Stimulated activated CD8-positive, alpha-beta memory T cell treated with anti-CD3 and anti-CD28 coated beads, Interleukin-7, amount 100 ng/mL, for 1 hour (primary cell): ENCODE measurements at places on chromosomes 12 and 14.
A peak's percentile ranks its signal among the peaks of the same experiment; 100 is the strongest.

DNA sequence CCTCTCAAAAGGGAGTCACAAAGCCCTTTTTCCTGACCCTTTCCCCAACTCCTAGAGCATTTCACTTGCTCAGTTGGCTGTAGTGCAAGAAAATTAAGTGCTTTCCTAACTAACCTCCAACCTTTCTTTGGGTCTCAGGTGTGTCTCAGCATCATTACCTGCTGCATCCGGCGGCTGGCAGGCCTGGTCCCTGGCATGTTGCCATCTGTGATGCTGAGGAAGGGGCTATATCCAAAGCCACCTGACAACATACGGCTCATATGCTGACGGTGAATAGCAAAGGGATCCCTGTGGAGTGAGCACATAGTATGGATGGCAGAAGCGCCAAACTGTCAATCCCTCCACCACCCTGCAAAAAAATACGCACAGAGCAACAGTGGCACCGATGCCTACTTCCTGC lies 1.2 kb downstream of the MLF2 start:
- DNase-seq = no peak

- DNase-seq = no peak
Measured at GRCh38 chr12:79938843-79939242, 3.9 kb upstream of the PPP1R12A start.

GRCh38 chr12:96489392-96490056 lies at the start of gene CFAP54:
CFAP54 (plus strand) TSS chr12:96489577; CDS start chr12:96489610, 33 bp downstream.
- peak; percentile 90 for DNase-seq

- no peak for DNase-seq
Measured at GRCh38 chr12:94182986-94183707, 34.8 kb downstream of the PLXNC1 start.

DNA sequence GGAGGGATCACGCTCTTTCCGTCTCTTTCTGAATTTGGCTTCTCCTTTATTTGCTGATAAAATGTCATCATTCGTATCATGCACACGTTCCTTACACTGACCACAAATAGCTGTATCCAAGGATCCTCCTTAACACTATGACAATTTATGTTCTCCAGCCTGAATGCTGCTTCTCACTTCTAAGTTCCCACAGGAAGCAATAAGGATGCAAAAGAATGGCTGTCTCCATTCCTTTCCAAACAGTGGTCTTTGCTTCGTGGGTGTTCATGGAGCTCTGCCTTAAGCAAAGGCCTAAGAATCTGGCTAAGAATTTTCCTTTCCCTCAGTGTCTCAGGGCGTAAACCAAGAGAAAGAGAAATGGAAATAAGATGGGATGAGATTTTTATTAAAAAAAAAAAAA lies 200.2 kb downstream of the ITPR2 start:
- DNase-seq = no peak

DNA sequence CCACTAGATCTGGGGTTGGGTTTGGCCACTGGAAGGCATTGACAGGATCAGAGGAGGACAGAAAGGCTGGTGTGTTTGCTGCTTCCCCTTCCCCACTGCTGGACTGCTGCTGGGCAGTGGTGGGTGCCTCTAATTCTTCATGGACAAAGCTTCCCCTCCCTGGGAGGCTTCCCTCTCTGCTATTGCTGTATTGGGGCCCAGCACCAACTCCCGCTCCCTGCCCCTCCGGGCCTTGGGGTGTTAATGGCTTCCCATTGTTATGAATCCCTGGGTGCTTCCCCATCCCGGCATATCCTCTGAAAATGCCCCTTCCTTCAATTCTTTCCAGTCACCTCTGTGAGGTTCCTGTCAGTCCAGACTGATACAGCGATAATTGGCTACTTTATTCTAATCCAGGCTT lies 310.2 kb downstream of the GLT1D1 start:
- no peak for DNase-seq

DNA sequence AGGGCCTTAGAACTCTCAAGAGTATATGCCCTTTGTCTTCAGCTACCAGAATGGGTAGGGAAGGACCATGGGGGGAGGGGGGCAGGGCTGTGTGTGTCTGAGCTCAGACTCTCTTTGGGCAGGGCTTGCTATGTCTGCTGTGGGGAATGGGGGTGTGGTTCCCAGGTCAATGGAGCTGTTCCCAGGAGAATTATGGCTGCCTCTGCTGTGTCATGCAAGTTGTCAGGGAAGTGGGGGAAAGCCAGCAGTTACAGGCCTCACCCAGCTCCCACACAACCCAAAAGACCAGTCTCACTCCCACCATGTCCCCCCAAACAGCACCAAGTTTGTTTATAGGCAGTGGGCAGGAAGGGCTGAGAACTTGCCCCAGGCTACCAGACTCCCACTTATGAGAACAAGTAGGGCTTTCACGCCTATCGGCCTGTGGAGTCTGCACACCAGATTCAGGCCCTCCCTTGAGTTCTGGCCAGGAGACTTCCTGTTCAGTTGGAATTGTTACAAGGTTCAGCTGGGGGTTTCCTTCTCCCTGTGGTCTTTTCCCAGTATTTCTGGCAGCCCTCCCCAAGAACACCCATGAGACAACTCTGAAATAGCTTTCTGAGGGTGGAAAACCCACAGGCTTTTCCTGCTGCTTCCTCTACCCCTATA lies 6.1 kb upstream of the SERPINA11 start:
- DNase-seq = no peak

DNA sequence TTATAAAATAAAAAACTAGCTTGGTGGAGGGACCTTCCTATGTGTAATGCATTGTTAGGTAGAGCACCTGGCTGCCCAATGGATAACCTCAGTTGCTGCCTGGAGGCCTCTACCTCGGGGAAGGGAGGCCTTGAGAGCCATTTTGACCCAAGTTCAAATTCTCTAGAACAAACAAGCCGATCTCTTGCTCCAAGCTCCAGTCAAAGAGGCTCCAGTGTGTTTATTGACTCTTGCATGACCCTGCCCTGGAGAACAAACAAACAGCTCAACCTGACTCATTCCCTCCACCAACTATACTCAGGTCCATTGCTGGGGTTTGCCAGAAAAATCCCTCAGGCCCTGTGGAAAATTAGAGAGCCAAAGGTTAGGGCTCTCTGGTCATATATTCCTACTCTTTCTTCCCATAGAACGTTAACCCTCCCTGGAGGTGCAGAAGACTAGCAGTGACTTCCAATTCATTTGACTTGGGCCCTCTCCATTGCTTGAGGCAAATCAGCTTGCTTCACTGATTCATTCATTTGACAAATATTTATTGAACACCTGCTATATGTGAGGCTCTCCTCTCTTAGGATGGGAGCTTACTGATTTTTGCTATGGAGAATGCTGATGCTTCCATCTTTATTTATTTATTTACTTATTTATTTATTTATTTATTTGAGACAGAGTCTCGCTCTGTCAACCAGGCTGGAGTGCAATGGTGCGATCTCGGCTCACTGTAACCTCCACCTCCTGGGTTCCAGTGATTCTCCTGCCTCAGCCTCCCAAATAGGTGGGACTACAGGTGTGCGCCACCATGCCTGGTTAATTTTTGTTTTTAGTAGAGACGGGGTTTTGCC lies 73.7 kb upstream of the CISTR start:
- DNase-seq = no peak

DNA sequence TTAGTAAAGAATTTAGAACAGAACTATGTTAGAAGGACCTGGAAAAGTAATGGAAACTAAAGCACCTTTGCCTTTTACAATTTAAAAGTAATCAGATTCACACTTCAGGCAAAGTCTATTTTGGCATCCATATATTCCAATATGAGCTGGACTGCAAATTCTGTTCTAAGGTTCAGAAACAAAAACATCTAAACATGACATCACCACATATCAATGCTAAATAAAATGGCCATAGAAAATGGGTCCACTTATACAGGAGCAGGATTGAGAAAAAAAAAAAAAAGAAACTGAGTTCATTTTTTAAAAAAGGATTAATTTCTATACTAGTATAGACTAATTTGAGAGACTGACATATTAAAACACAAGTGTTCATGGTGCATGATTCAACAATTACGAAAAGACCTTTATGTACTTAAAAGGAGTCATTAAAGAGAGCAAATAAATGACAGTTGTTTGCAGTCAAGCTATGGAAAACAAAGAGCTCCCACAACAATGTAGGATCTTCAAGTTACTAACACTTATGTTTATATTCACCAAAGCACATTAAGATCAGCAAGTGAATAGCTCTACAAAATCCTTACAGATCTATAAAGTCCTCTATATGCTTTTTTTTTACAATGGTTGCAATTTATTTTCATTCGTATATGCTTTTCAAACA lies 45.7 kb downstream of the DICER1 start:
- DNase-seq = no peak

DNA sequence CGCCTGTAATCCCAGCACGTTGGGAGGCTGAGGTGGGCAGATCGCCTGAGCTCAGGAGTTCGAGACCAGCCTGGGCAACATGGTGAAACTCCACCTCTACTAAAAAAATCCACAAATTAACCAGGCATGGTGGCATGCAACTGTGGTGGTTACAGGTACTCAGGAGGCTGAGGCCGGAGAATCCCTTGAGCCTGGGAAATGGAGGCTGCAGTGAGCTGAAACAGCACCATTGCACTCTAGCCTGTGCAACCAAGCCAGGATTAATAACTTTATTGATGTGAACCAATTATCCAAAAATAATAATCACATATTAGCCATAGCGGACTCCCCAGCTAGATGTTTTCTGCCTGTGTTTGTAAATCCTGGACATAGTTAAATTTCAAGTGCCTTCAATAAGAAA lies 1.8 kb upstream of the NUDT4 start:
- DNase-seq = no peak

DNA sequence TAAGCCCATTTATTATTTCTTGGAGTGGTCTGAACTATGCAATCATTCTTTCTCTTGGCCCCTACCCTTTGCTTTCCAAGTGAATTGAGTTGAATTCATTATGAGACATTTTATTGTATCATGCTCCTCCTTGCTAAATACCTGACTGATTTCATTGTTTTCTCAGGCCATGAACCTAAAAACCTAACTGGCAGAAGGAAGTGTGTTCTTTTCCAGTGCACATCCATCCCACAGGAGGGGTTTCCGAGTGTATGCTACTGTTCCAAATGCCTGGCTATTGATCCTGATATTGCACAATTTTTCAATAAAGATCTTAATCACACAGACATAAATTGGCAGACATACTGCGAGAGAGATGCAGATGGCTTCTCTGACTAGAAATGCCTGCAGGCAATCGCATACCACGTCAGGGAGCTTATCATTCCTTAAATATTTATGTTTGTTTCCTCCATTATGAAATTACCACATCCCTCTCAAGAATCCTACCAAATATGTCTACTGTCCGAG lies 162.2 kb upstream of the EGLN3 start:
- no peak for DNase-seq

DNA sequence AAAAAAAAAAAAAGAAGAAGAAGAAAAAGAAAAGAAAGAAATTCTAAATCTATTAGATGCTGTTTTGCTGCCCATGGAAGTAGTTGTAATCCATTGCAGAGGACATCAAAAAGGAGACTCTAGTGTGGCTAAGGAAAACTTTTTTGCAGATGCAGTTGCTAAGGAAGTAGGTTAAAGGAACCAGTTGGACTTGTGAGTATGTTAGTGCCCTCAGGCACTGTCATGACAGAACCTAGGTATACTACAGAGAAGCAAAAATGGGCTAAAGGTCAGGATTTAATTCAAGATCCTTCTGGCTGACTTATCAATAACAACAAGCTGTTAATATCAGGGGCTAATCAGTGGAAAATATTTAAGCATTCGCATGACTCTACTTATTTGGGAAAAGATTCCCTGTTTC lies 1571.6 kb upstream of the FLRT2 start:
- DNase-seq = no peak

GRCh38 chr14:72605096-72605920 lies 288.6 kb downstream of the DPF3 start:
- DNase-seq = no peak

DNA sequence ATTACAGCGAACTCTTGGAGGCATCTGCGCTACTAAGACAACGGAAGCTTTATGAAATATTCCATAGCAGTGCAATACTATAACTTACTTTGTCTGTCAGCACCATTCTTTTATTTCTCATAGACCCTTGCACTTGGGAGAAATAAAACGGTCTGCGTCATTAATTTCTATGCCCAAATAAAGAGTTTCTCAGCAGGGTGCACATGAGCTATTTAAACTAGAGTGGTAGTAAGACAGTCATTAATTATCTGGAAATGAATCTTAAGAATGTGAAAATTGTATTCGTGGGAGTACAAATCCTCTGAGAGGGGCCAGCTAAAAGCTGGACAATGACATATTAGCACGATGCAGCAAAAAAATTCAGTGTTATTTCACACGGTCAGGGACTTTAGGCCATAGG lies 903.4 kb upstream of the FOXG1 start:
- DNase-seq = no peak

GRCh38 chr12:84058136-84058535 lies 854.5 kb downstream of the SLC6A15 start:
- no peak for DNase-seq

- no peak for DNase-seq
Measured at GRCh38 chr12:40226705-40227104, 1.9 kb downstream of the LRRK2 start.

DNA sequence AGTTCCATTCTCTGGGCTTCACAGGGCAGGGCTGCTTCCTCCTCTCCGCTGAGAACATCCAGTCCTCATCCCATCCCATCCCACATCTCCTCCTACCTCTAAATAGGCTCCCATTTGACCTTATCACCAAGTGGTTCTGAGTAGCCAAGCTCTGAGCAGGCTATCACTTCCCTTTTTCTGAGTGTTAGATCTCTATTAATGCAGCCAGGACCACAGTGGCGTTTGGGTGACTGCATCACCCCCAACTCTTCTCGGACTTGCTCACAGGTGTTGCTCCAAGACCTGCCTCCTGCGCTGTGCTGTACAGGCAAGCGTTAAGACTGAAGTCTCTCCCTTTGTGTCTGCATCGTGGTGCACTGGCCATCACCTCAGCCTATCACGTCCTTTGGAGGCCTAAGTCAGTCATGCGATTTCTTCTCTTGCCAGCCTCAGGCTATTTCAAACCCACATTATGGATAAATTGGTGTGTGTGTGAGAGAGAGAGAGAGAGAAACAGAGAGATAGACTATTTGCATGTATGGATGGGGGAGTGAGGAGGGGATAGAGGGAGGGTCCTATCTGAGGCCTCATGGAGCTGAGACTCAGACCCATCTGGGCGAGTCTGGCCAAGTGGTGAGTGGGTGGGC lies 12.4 kb upstream of the HHIPL1 start:
- no peak for DNase-seq

GRCh38 chr12:106309671-106310505 lies 7.4 kb downstream of the TCP11L2 start:
- DNase-seq = no peak

DNA sequence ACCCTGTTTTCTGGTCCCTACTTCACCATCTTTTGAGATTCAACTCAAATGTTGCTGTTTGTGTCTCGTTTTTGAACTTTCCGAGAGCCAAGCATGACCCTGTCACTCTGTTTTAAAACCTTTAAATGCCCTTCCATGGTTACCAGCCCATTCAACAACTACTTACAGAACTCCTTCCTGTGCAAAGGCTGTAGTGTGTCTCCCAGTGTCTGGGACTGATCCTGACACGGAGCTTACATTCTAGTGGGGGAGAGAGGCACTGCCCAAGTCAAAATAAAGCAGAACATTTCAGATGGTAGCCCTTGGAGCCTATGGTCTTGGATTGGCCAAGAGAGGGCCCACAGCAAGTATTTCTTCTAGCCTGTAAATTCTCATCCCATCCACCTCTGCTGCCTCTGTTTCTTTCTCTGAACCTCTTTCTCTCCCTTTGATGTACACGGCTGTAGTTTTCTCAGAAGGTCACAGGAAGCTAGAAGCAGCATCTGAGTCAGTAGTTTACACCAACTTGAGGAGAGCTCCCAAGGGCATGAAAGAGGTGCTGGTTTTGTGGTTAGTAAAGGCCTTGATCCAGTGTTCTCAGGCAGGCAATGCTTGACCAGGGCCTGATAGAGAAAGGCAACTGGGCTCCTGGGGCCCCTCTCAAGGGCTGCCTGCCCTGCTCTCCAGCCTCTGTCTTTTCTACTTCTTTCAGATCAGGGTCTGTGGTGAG lies 42.3 kb upstream of the SLC24A4 start:
- DNase-seq = no peak

GRCh38 chr14:95686935-95687334 lies 709 bp downstream of the TCL1B start:
- no peak for DNase-seq
